ENCODE measurements at places on chromosomes 4 and X.

- no peak for DNase-seq
These were observed 446.7 kb upstream of the TENM3 start for GRCh38 chr4:181796502-181796901.

- no peak for DNase-seq
These were observed at the start of gene NAT8L for GRCh38 chr4:2059046-2059725. TSS of gene NAT8L (plus strand) at chr4:2059327. CDS start at chr4:2059512, 185 bp downstream.

DNA sequence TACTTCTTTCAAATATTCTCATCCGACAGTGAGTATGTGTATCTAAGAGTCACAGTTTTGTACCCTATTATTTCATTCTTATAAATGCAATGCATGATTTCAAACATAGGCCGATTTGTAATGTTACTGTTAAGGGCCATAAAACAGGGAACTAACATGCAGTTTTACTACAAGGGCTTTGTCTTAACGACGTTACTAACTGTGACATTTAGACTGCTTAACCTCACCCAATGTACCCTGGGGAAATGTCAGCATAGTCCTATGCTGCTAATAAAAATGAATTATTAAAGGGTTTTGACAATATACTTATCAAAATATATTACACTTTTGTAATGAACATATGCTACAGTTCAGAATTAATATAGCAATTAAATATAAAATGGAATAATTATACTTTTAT lies 74.8 kb upstream of the CPXCR1 start:
- no peak for DNase-seq

- DNase-seq: no peak
These were observed 4.7 kb upstream of the NKX6-1 start for GRCh38 chr4:84503495-84504437.

DNA sequence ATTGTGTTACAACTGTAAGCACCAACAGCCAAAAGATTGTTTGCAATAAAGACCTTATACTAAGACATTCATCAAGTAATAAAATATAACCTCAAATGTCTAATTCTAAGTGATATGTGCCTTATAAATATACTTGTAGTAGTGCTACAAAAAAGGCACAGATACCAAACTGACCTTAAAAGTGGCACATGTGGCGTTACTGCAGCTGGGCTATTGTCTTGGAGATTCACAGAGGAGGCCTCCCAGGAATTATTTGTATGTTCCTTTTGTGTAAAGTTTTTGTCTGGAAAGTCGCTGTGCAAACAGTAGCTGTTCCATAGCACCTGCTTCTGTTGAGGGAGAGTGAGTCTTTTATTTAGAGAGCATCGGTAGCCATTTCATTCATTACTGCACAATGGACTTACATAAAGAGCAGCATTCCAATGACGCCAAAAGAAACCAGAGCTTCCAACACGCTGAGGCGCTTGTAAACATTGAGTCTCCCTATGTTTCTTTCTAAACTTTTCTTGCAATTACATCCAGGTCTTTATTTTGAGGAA lies 143.7 kb downstream of the RPA4 start:
- DNase-seq: no peak

GRCh38 chr4:7487998-7488671 lies 53.4 kb upstream of the PSAPL1 start:
- no peak for DNase-seq

GRCh38 chr4:119049342-119049741 lies 86.3 kb upstream of the MYOZ2 start:
- DNase-seq: no peak

DNA sequence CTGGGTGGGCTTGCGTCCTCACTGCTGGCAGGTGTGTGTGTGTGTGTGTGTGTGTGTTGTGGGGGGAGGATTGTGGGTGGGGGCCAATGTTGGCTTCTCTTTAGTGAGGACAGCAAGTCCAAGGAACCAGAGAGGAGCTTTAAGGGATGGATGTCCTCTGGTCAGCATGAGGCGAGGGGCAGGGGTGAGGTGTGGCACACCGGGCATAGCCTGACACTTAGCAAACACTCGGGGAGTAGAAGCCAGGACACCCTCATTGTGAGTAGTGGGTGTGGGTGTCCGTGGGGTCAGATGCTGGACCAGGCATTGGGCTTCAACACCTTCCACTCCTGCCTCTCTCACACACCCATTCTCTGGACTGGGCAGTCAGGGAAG lies 2.8 kb downstream of the SORCS2 start:
- DNase-seq: no peak

DNA sequence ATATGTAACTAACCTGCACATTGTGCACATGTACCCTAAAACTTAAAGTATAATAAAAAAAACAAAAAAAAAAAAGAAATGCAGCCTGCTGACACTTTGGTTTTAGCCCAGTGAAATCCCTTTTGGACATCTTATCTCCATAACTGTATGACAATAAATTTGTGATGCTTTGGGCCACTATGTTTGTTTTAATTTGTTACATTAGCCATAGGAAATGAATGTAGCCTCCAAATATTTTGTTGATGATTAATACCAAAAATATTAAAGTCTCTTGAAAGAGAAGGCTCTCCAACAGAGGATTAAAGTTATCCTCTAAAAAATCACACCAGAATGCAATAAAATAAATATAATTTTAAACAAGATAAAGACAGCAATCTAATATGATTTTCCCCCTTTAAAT lies 852.7 kb upstream of the SLIT2 start:
- DNase-seq: no peak

- DNase-seq: no peak
These were observed 755.5 kb downstream of the STIM2 start for GRCh38 chr4:27616166-27616565.

- no peak for DNase-seq
These were observed 7.9 kb upstream of the CHRDL1 start for GRCh38 chrX:110803506-110803905.

DNA sequence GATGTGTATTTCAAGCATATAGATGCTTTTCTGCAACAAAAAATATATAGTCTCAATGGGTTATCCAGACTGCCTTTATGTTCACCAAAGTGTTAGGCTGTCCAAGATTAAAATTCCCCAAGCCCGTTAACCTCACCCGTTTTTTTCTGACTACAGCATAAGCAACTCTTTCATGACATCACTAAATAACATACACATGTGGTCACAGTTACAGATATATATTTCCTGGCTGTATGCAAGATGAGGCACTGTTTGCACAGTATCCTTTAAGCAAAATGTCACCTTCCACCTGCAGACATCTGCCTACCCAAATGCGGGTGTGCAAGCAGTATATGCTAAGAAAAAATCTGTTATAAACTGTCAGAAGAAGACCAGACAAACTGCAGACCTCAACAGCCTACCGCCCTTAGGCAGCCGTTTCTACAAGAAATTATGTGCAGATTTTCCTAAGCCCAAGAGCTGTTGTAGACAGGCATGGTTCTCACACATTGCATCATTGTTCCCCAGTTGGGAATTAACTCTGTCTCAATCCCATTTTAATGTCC lies 183.1 kb upstream of the MXRA5 start:
- no peak for DNase-seq

DNA sequence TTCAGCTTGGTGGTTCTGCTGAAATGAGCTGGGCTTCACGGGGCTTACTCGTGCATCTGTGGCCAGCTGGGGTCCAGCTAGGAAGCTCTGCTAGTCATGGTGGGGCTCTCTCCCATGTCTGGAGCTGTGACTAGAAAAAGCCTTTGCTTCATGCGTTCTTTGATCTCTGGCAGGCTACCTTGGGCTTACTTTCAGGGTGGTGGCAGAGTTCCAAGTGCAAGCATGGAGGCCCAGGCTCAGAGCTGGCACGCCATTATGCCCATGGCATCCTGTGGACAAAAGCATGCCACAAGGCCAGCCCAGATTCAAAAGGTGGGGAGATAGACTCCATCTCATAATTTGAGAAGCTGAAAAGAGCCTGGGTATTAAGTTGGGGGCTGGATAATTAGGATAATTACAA lies 55.4 kb upstream of the GBA3 start:
- DNase-seq: no peak

DNA sequence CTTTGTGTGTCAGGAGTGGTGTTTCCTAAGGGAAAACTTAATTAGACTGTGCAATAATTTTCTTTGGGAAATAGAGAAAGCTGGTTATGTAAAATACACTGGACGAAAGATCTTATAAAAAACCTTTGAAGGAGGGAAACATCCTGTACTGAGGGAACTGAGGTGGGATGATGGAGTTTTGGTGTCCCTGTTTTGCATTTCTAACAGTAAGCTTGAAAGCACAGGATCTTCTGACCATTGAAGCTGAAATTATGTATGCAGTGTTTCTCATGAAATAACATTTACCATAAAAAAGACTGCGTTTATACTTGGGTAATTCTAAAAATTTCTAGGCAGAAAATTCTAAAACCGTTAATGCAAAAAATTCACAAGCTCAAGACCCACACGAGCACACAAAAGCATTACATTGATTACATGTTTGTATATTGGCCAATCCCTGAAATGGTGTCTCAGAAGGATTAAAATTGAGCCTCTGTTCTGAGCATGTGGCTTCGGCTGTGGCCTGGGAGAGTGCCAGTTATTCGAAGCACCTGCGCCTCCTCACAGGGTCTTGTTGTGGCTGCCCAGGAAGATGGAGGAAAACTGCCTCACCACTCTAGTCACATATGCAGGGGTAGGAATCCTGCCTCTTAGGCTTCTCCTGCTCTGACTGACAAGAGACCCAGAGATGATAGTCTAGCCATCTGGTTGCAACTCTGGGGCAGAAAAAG lies 49.5 kb downstream of the JADE3 start:
- DNase-seq: no peak

Measured in omental fat pad (tissue), 4 donors.